Progenitor cell of endocrine pancreas (in vitro differentiated cells): ENCODE measurements at places on chromosomes 3 and 15. TPM values are rescaled to one million over a fixed set of nuclear protein-coding genes. Genes with fewer than 3 reads are reported as not detected.

WDR82 gene
- total RNA-seq: 89.3 and 93.1 TPM in 2 replicates

PPCDC gene
- 16.5 and 18.0 TPM in 2 replicates for total RNA-seq

SLC51B gene
- not detected in 2 replicates for total RNA-seq

TUSC7 gene
- total RNA-seq: not detected in 2 replicates

GRCh38 chr3:65827076-65827475 lies 211.6 kb downstream of the MAGI1 start:
- no peak overlapping the region for H3K4me3 ChIP-seq
- peaks cover 40% of the 10 kb centered on the region for H3K4me1 ChIP-seq
- no peak for DNase-seq
- no peak overlapping the region for H3K27ac ChIP-seq

- H3K27me3 ChIP-seq: no peaks in the 10 kb centered on the region
- H3K4me1 ChIP-seq: peaks cover 20% of the 10 kb centered on the region
- peaks cover 2% of the 10 kb centered on the region for H3K36me3 ChIP-seq
- no peak overlapping the region for H3K4me3 ChIP-seq
- no peak overlapping the region for H3K27ac ChIP-seq
Measured at GRCh38 chr3:65678516-65678915, 360.2 kb downstream of the MAGI1 start.

GRCh38 chr3:80190051-80190450 lies 422.3 kb upstream of the ROBO1 start:
- H3K27ac ChIP-seq: peak overlapping the region; percentile 51
- H3K4me3 ChIP-seq: no peak overlapping the region
- DNase-seq: no peak
- H3K27me3 ChIP-seq: no peaks in the 10 kb centered on the region
- peaks cover 23% of the 10 kb centered on the region for H3K4me1 ChIP-seq
- H3K36me3 ChIP-seq: no peaks in the 10 kb centered on the region

DNA sequence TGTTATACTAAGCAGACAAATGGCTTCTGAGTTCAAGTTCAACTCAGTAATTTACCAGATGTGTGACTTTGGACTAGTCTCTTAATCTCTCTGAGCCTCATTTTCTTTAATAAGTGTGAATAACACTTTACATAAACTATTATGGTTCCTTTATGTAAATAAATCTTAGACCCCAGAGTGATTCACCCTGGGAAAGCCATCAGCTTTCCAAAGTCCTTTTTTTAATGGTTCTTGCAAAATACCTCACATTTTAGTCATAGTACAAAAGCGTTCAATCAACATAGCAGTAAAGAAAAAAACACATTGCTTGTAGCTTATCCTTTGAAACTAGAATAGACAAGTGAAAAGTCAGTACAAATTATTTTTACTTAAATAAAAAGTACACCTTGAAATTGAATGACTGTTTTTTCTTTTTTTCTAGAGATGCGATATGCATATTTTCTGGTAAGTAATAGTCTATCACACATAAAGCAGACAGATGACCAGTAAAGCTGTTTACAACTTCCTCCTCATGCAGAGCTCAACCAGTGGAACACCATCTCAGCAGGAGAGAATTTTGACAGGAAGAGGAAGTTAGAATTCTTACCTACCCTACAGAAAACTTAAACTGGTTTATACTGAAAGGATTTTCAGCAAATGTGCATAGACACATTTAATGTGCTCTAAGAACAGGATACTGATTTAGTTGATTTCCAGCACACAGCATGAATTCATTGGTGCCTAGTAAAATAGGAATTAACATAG lies 123.0 kb upstream of the AGBL1 start:
- H3K27me3 ChIP-seq: peaks cover 4% of the 10 kb centered on the region
- no peak overlapping the region for H3K27ac ChIP-seq
- H3K4me1 ChIP-seq: no peaks in the 10 kb centered on the region

DNA sequence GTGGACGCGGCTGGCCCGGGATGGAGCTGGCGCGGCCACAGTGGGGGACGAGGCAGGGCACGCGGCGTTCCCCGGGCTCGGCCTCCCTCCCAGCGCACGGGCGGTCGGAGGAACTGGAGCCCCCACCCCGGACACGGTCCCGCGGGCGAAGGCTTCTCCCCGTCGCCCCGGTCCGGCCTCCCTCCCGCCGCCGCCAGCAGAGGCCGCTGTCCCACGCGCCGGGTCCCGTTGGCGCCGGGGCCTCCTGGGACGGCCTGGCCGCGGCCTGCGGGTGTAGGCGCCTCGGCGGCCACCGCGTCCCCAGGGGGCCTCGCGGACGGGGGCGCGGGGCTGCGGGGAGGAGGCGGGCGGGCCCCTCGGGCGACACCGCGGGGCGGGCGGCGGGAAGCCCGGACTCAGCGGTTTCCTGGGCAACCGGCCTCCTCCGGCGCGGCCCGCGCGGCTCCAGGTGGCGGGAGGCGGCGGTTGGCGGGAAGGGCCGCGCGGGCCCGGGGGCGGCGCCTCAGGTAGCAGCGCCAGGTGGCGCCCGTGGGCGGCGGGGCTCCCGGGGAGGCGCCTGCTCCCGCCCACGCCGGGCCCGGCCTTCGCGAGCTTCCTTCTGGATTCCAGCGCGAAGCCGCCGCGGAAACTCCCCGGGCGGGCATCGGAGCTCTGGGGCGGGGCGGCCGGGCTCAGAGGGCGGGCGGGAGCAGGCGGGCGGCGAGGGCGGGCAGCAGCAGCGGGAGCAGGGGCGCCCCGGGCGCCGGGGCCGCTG lies 26.7 kb downstream of the MELTF start:
- peaks cover 7% of the 10 kb centered on the region for H3K36me3 ChIP-seq
- H3K4me3 ChIP-seq: no peak overlapping the region
- H3K27ac ChIP-seq: no peak overlapping the region
- peak; percentile 72 for DNase-seq

GRCh38 chr3:65619888-65620287 lies 418.8 kb downstream of the MAGI1 start:
- no peak overlapping the region for H3K27ac ChIP-seq
- H3K4me3 ChIP-seq: no peak overlapping the region
- H3K27me3 ChIP-seq: no peaks in the 10 kb centered on the region
- H3K36me3 ChIP-seq: no peaks in the 10 kb centered on the region
- no peak for DNase-seq

DNA sequence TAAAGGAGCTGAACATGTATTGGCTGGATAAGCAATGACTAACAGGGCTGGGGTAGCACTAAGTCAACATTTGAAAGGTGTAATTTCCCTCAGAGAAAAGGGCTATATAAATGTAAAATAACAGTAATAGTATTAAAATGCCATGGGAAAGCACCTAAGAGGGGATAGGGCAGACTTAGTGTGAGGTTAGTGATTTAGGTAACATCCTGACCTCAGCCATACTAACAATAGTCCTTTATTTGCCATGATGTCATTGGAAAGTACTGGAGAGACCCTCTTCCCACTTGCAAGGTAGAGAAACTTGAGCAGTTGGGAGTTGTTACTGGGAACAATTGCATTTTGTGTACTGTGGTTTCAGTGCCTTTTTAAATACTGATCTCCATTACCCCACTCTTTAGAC lies 103.4 kb downstream of the LSAMP start:
- H3K4me1 ChIP-seq: peaks cover 17% of the 10 kb centered on the region
- no peaks in the 10 kb centered on the region for H3K36me3 ChIP-seq
- H3K27me3 ChIP-seq: no peaks in the 10 kb centered on the region

GRCh38 chr3:32996755-32997091 lies 45.3 kb downstream of the CCR4 start:
- H3K4me3 ChIP-seq: no peak overlapping the region
- no peak overlapping the region for H3K27ac ChIP-seq
- no peak for DNase-seq
- peaks cover 7% of the 10 kb centered on the region for H3K36me3 ChIP-seq
- no peaks in the 10 kb centered on the region for H3K27me3 ChIP-seq

DNA sequence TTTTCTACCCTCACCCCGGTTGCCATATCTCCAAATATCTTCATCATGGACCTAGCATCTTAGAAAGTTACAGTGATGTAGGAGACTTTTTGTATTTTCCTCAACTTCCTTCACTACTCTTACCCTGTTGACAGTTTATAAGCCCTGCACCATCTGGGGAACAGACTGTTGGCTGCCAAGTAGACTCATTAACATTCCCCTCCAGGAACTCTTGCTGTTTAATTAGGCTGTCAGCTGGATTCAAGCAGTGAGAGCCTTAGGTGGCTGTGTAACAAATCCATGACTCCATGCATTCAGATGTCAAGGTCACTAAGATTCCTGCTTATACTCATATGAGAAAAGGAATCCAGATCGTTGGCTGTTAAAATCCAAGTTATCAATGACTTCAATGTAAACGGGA lies 198.3 kb downstream of the NAALADL2 start:
- H3K27ac ChIP-seq: no peak overlapping the region
- no peak overlapping the region for H3K4me3 ChIP-seq

GRCh38 chr3:130442284-130442683 lies 74.7 kb upstream of the COL6A6 start:
- no peaks in the 10 kb centered on the region for H3K36me3 ChIP-seq
- no peak overlapping the region for H3K27ac ChIP-seq
- H3K4me3 ChIP-seq: no peak overlapping the region
- H3K27me3 ChIP-seq: no peaks in the 10 kb centered on the region
- no peaks in the 10 kb centered on the region for H3K4me1 ChIP-seq
- DNase-seq: no peak

- DNase-seq: no peak
- H3K4me3 ChIP-seq: no peak overlapping the region
- H3K4me1 ChIP-seq: no peaks in the 10 kb centered on the region
Measured at GRCh38 chr3:107545680-107546120, 22.9 kb downstream of the BBX start.

GRCh38 chr3:77825001-77825827 lies 785.3 kb downstream of the ROBO2 start:
- no peaks in the 10 kb centered on the region for H3K27me3 ChIP-seq
- DNase-seq: no peak
- H3K4me3 ChIP-seq: no peak overlapping the region
- H3K4me1 ChIP-seq: peaks cover 6% of the 10 kb centered on the region
- H3K36me3 ChIP-seq: no peaks in the 10 kb centered on the region
- peak overlapping the region; percentile 47 for H3K27ac ChIP-seq

DNA sequence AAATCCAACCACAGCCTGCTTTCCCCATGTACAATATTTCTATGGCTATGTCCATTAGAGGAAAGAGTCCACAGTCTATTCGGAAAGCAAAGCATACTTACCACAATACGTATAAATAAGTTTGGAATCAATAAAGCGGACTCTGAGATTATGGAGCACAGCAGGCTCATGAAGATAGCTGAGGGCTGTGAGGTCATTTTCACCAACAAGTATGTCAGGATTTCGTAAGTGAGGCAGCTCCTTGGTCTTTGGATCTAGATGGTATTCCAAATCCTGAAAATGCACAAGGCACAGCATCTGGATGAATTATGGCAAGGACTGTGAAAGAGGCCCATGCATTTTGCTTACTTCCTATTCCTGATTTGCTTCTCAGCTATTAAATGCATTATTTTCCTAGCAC lies 100.4 kb downstream of the MYO5A start:
- no peak overlapping the region for H3K4me3 ChIP-seq
- peaks cover 1% of the 10 kb centered on the region for H3K36me3 ChIP-seq
- DNase-seq: no peak
- peaks cover 14% of the 10 kb centered on the region for H3K4me1 ChIP-seq
- H3K27ac ChIP-seq: no peak overlapping the region

GRCh38 chr15:35774653-35775052 lies 228.7 kb upstream of the DPH6 start:
- H3K27me3 ChIP-seq: no peaks in the 10 kb centered on the region
- H3K27ac ChIP-seq: no peak overlapping the region
- no peak for DNase-seq
- no peak overlapping the region for H3K4me3 ChIP-seq

- no peak for DNase-seq
- H3K27ac ChIP-seq: no peak overlapping the region
- H3K4me3 ChIP-seq: no peak overlapping the region
Measured at GRCh38 chr3:138284079-138284478, 45.6 kb downstream of the NME9 start.

DNA sequence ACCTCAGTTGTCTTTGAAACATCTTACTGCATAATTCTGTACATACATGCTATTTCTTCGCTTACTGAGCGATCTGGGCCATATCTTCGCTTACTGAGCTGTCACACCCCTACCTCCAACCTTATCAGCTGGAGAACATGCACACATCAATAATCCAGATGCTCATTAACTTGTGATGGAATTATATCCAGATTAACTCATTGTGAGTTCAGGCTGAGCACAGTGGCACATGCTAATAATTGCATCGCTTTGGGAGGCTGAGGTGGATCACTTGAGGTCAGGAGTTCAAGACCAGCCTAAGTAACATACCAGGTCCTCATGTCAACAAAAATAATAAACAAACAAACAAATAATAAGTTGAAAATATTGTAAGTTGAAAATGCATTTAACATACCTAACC lies 19.3 kb upstream of the ANXA2 start:
- peaks cover 4% of the 10 kb centered on the region for H3K36me3 ChIP-seq
- H3K27me3 ChIP-seq: no peaks in the 10 kb centered on the region
- no peak overlapping the region for H3K4me3 ChIP-seq
- H3K4me1 ChIP-seq: peaks cover 13% of the 10 kb centered on the region

GRCh38 chr3:51539291-51539941 lies 897 bp downstream of the RAD54L2 start:
- peak overlapping the region; percentile 97 for H3K27ac ChIP-seq
- no peak for DNase-seq
- H3K27me3 ChIP-seq: no peaks in the 10 kb centered on the region

DNA sequence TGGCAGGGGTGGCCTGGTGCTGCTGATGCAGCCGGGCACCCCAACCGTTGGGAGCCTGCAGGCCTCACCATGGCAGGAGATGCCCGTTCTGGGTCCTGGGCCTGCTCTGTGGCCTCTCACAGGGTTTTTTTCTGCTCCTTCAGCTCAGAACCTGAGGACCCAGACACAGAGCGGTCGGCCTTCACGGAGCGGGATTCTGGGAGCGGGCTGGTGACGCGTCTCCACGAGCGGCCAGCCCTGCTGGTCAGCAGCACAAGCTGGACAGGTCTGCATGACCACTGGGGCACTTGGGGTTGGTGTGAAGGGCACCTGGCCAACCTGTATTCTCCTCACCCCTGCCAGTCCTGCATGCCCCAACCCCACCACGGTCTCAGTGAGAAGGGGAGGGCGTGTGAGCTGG lies 10.3 kb downstream of the ALG1L2 start:
- H3K4me3 ChIP-seq: no peak overlapping the region
- H3K36me3 ChIP-seq: no peaks in the 10 kb centered on the region
- H3K4me1 ChIP-seq: no peaks in the 10 kb centered on the region
- no peak overlapping the region for H3K27ac ChIP-seq
- no peak for DNase-seq

DNA sequence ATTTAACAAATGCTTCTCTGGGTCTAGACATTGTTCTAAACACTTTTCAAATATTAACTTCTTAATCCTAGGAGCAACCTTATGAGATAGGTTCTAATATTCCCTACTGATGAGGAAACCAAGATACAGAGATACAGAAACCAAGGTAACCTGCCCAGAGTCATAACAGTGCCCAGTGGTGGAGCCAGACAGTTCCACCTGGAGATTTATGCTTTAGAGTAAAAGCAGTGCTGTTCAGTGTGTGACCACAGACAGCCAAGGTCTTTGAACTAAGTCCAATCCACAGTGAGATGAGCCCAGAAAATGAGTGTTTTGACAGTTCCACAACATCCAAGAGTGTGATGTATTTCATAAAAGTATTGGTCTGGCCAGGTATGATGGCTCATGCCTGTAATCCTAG lies 105.2 kb upstream of the UMPS start:
- no peak overlapping the region for H3K4me3 ChIP-seq
- no peak overlapping the region for H3K27ac ChIP-seq
- H3K36me3 ChIP-seq: peaks cover 2% of the 10 kb centered on the region
- DNase-seq: no peak

- H3K27ac ChIP-seq: no peak overlapping the region
- peaks cover 8% of the 10 kb centered on the region for H3K27me3 ChIP-seq
- H3K36me3 ChIP-seq: no peaks in the 10 kb centered on the region
Measured at GRCh38 chr15:61748529-61748928, 311.7 kb downstream of the VPS13C start.
